Esophagus mucosa (tissue), 1 donor: ENCODE measurements at places on chromosomes 1 and 21. TPM values are rescaled to one million over a fixed set of nuclear protein-coding genes. Genes with fewer than 3 reads are reported as not detected.

DNA sequence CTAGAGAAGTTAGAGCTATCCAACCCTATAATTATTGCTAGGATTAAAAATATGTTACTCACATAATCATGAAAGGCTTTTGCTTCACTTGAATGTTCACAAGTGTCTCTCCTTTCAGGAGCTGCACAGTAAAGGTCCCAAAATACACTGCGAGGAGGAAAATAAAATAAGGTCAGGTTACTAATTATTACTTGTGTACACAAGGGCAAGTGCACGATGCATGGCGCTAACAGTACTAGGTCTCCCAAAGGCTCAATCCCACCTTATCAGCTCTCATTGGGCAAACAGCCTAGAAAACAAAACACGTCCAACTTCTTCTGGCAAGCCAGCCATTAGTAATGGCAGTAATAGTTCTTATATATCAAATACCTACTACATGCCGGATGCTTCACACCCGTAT, 4.4 kb downstream of the SSBP3 start:
- ATAC-seq, result no peak

DNA sequence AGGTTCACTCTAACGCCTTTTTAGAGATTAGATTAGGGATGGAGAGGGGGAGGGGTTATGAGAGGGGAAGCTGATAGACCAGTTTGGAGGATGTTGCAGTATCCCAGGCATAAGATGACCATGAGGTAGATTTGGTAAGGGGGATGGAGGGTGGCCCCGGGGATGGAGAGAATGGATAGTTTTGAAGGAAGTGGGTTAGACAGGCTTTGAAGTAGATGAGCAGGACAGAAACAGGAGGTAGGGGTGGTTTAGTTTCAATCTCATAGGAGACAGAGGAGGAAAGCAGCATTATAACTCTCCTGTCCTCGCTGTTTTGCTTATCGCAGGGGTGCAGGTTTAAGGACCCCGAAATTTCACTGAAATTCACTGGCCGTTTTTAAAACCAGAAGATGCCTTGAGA, 11.8 kb downstream of the UBIAD1 start:
- ATAC-seq, result no peak

DNA sequence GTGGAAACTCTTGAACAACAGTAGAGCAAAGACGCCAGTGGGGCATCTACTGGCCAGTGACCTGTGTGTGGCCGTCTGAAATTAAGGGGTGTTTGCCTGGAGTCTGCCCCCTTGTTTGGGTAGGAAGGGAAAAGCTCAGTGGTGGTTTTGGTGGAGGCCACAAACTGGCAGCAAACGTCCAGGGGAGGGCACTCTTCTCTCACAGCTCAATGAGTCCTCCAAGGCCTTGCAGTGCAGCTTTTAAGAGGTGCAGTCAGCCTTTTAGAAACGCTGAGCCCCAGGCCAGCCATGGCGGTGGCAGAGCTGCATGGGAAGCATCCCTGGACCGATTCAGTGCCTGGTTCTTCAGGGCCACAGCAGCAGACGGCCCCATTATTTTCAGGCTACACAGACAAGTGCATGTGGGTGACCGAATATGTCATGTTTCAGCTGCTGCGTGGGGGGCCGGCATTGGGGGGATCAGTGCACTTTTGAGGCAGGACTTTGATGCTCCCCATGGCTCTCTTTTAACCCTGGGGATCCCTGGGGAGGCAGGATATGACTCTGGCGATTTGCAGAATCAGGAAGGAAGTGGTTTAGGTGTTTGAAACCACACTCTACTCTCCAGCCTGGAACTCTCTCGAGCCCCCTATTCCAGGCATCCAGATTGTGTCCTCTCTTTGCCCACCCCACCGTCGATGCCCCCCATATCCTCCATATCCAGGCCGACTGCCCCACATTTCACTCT, 414.0 kb downstream of the PRDM2 start:
- peak; percentile 88 for ATAC-seq

- ATAC-seq, result peak; percentile 97
These were observed 43.9 kb upstream of the LYST start for GRCh38 chr1:235910357-235911299.

The GPR25 gene
- 0.32 TPM for total RNA-seq

- ATAC-seq, result no peak
These were observed 93.6 kb downstream of the ZNF281 start for GRCh38 chr1:200316148-200316803.

DNA sequence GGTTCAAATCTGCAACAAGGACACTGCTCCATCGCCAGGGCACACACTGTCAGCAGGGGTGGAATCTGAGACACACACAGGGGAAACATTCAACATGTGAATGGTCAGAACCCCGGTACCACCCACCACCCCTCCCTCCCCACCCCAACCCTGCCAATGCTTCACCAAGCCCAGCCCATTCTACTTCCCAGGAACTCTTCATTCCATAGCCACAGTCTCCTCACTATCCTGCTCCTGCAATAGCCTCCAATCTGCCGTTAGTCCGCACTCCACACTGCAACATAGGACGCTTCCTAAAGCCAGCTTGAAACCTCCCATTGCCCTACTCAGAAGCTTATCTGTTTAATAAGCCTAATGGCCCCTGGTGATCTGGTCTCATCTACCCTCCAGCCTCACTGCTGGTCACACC, 7.5 kb upstream of the RAB3B start:
- no peak for ATAC-seq

The DNASE2B gene
- total RNA-seq, result not detected

The ANKRD65 gene
- 11.9 TPM for total RNA-seq

The ARTN gene
- 7.4 TPM for total RNA-seq

DNA sequence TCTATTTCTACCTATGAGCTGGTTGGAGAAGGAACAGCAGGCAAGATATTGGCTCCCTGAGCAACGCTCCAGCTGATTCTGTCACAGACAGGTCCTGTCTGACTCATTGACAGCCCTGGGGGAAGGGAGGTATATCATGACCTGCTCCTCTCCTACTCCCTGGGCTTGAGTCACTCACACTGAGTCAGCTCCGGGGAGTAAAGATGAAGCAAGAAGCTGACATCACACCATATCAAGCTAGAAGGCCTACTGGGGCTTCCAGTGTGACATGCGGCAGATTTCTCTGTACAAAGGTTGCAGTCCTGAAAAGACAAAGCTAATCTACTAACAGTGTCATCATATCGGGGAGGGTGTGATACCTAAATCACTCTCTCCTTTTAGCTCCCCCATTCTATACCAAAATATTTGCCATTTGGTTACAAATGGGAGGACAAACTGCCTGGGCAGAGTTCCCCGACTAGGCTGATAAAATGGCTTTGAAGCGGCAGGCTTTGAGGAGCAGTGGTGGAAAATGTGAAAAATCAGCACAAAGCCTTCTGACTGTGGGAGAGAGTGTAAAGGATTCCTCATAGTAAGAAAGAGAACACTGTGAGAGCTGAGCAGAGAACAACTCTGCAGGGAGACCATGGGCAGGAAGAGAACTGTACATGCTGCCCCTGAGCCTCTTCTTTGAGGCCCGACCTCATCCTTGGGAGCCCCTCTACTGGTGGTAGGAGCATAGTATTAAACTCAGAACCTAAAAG, 15.5 kb downstream of the PI4KB start:
- ATAC-seq, result peak; percentile 99

DNA sequence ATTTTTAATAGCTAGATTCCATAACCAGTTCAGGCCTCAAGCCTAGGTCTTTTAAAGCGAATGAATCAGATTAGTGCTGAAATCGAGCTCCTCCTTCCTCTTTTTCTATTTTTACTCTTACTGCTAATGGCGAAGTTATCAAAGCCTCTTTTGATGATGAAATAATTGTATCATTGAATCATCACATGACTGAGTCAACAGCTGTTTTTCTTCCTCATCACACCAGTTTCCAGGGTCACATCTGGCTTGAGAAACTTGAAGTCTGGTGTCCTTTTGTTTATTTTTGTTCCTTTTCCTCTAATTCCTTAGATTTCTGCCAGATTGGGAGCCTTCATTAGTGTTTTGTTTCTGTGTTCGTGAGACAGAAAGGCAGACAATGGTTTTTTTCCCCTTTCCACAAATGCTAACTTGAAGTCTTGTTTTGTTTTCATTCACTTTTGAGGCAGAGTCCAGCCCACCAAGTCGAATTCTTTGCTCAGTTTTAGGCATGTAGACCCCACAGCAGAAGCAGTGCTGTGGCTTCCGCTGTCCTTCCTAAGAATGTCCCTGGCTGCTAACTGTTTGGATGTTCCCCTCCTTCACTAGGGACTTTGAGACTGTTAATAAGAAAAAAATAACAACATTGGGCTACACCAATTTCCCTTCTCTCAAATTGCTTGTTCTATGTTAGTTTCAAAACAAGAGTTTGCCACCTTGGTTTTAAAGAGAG, 51.9 kb upstream of the FMOD start:
- ATAC-seq, result peak; percentile 44

DNA sequence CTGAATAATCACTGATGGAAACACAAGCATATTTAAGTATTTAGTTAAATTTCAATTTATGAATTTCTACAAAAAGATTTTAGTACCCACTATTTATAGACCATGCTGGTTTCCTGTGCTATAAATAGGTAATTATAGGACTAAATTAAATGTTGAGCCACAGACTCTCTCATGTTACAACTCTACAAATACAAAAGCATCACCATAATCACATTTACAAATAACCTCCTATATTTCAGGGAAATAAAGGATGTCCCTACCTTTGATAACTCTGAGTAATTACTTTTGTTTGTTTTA, 32.6 kb upstream of the CCDC190 start:
- no peak for ATAC-seq

The ASCL5 gene
- not detected for total RNA-seq

DNA sequence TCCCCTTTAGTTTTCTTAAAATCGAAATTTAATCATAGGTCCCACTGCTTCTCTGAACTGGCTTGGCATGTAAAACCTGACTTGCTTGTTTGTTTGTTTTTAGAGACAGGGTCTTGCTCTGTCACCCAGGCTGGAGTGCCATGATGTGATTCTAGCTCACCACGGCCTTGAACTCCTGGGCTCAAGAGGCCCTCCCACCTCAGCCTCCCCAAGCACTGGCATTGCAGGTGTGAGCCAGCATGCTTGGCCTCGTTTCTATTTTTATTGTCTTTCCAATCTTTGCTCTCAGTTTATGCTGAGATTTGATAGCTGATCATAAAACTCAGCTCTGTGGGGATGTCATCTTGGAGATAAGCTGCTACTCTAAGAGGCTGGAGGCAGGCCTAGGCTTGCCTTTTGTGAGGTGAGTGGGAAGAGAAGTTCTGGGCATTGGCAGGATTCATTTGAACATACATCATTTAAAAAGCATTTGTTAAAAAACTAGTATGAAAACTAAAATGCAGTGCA, 51.5 kb upstream of the GCLM start:
- ATAC-seq, result no peak

DNA sequence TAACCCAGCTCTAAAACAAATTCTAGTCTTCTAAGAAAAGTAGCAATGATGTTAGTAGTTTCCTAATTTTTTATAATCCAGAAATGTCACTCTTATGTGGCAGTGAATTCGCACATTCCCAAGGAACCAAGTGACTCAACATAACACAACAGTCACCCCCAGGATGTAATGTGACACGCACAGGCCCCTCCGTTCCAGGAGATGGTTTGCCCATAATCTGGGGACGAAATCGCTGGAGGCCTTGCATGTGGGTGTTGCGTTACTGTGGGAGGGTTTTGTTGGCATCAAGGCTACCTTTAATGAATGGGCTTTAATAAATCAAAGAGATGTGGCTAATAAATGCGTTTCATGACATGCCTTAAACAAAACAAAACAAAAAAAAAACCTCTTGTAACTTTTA, 50.9 kb downstream of the EVA1C start:
- peak; percentile 34 for ATAC-seq

- no peak for ATAC-seq
These were observed 127.5 kb downstream of the RIPK4 start for GRCh38 chr21:41639336-41639735.

GRCh38 chr1:41666981-41667631, 182.6 kb upstream of the EDN2 start:
- peak; percentile 33 for ATAC-seq

GRCh38 chr1:162381941-162382750, 618 bp downstream of the C1orf226 start:
- ATAC-seq, result peak; percentile 23

DNA sequence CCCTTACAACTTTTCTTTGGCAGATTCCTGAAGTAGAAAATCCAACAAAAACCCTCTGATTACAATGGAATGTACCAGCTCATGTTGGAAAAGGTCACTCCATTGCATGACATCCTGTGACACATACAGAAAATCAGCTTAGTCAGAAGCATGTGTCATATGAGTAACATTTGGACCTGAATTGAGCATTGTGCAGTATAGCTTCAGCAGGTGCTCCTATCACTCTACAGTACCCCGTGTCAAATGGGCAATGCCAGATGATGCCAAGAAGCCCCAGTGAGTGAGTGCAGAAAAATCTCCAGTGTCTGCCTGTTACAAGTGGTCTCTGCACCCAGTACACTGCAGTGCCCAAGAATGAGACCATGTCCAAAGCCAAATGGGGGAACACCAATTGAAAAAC, 129.7 kb upstream of the RUNX1 start:
- peak; percentile 81 for ATAC-seq

The BMP8B gene
- 0.60 TPM for total RNA-seq

The PAQR6 gene
- 2.0 TPM for total RNA-seq

The S100A7 gene
- total RNA-seq, result 5,647 TPM

GRCh38 chr1:113783254-113784103, 24.2 kb upstream of the PHTF1 start:
- peak; percentile 81 for ATAC-seq
